ENCODE measurements at places on chromosomes 5 and 9.

DNA sequence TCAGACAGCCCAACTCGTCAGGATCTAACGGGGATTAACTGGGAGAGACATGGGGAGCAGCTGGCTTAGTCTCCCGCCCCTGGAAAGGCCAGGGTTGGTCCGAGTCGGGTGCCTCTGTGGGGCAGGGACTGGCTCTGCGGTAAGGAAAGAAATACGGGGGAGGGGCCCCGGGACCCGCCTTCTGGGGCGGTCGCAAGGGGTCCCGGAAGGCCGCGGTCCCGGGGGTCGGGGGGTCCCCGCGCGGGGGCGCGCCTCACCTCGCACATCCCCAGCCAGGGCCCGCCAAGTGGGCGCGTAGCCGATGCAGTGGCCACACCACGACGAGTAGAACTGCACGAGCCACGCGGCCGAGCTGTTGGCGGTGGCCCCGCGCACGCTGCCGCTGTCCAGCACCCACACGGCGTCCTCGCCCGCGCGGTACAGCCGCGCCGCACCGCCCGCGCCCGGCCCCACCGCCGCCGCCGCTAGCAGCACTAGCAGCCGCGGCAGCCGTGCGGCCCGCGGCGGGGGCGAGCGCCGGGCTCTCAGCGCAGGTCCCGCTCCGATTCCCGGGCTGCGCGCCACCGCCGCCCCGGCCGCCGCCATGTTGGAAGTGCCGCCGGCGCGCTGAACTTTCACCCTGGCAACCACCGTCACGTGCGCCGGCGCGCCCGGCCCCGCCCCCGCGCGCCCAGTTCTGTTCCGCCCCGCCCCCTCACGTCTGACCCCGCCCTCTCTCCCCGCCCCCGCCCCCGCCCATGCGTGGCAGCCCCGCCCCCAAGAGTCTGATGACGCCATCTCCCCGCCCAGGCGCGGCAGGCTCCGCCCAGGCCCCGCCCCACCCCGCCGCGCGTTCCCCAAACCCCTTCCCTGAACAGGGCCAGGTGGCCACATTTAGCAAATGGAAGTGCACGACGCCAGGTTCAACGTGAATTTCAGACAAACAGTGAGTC, at the start of gene QSOX2:
QSOX2 (minus strand) TSS at position 594 of the 932 bp plus-strand sequence; CDS start at position 585, 9 bp downstream.
- DNase-seq, result peak; percentile 81

GRCh38 chr9:2053883-2054845, 39.0 kb downstream of the SMARCA2 start:
- peak; percentile 76 for DNase-seq

GRCh38 chr5:76473661-76474060, 70.6 kb downstream of the IQGAP2 start:
- DNase-seq, result no peak

DNA sequence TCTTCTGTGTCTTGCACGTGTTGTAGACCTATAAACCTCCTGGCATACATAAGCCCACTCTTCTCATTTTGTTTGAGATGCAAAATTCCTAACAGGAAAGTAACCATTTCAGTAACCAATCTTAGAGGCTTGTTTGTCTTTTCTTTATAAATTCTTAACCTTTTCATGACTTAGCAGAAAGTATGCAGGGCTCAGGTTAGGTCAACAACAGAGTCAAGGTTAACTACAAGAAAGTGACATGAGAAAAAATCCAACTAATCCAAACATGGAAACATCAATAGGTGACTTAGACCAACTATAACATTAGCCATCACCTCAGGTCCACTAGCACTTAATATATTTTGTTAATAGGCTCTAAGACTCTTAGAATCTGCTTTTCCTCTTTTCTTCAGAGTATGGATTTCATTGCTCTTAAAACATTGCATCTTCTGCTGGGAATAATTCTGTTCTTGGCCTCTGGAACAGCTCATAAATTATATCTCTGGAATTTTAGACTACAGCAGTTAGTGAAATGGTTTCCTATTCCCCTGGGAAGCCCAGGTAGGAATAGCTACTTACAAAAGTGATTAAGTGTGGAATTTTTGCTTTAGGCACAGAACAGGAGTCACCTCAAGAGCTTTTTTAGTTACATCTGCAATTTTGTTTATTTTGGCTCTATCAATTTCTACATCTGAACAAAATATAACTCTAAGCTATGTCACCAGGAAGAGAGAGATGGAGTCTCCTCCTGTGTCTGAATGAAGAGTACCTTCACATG, 155.3 kb upstream of the ANKRD55 start:
- DNase-seq, result no peak

- no peak for DNase-seq
Observed at GRCh38 chr9:134130503-134131375, 5.1 kb upstream of the WDR5 start.

DNA sequence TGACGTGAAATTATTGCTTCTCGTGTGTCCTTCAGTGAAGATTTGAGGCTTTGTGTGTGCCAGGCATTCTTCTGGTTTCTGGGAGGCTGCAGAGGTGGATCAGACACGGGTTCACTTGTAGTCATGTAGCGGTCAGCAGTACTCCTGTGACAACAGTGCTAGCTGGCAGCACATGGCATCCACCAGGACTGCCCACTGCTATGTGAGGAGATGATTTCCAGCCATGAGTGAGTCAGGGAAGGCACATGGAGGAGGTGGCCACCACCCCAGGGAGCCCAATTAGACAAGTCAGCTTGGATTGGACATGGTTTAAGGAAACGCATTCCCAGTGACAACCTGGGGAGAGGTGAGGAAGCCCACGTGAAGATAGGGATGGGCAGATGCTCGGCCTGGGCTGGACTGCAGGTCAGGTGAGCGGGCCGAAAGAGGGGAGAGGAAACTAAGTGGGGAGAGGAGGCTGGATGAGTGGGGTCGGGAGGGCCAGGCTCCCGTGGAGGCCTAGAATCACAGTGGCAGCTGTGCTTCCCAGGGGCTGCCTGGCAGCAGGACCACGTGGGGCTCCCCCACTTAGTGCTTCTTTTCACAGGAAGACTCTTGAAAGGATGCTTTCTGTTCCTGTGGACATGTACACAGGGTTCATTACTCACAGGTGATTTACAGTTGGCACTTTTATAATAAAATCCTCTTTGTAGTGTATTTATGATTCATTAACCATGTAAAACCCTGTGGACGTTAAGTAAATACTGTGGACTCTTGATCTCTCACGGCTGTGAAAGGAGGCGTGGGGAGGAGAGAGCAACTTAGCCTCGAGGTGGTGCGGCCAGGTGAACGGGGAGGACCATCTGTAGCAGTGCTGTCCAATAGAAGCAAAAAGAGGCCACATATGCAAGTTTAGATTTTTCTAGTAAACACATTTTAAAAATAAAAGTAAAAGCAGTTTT, 80.0 kb upstream of the OTULINL start:
- DNase-seq, result no peak

DNA sequence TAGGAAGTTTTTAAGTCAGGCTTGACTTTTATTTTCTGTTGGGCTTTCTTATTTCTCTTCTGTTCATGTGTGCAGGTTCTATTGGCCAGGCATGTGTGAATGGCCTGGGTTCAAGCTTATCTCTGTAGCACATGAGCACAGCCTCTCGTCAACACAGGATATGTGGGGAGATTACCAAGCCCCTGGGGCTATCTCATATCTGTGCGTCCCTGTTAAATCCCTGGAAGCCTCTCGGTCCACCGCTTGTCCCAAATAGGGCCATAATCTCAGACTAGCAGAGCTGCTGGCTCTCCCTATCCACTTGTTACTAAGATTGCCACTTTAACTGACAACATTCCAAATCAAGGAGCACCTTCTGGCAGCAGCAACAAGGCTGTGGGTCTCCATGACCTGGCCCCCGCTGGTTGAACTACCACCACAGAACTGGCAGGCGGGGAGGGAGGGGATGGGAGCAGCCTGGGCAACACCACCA, 28.4 kb upstream of the EBF1 start:
- no peak for DNase-seq

DNA sequence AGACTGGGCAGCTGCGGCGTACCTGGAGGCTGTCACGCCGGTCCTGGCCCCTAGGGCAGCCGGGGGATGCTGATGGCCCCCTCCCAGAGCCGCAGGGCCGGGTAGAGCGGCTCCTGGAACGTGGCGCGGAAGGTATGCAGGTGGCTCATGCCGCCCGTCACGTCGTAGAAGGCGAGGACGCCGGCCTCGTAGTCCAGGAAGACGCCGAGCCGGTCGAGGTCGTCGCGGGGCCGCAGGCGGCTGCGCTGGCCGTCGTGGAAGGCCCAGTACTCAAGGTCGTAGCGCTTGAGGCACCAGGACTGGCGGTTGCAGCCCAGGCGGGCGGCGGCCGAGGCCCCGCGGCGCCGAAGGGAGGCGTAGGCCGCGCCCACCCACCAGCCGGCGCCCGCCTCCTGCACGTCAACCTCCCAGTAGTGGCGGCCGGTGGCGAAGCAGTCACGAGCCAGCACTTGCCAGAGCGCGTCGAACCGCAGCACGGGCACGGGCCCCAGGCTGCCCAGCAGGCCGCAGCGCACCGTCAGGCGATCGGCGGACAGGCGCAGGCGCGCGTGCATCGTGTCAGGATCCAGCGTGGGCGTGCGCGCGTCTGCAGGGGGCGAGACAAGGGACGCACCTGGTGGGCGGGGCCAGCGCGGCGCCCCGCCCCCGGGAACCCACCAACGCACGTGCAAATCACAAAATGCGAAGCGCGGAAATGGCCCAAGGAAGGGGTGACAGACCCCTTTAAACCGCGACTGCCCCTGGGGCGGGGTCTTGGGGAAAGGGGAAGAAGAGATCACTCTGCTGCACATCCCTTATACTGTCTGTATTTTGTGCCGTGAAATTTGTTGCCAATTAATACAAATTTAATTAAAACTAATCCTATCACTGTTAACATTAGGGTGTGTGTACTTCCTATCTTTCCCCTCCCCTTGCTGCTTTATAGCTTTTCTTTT, 31.2 kb downstream of the NANS start:
- peak; percentile 77 for DNase-seq

DNA sequence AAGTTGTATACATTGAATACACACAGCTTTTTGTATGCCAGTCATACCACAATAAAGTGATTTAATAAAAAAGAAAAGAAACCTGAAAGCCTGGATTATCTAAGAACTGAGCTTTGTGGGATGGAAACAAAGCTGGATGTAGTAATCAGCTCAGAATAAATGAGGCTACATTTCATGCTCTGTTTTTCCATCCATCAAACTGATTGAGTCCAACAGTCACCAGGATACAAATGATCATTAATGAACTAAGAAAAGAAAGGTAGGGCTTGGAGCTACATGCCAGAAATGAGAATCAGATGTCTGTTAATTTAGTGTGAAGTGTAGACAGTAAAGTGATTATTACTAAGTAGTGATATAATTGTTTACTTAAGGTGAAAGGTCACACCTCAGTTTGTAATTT, 109.8 kb upstream of the TARS1 start:
- DNase-seq, result no peak

- DNase-seq, result no peak
Observed at GRCh38 chr9:18138656-18139055, 335.3 kb upstream of the ADAMTSL1 start.

GRCh38 chr5:92641031-92641962, 939.7 kb downstream of the NR2F1-AS1 start:
- no peak for DNase-seq

- no peak for DNase-seq
Observed at GRCh38 chr5:41374631-41375030, 135.8 kb downstream of the PLCXD3 start.

DNA sequence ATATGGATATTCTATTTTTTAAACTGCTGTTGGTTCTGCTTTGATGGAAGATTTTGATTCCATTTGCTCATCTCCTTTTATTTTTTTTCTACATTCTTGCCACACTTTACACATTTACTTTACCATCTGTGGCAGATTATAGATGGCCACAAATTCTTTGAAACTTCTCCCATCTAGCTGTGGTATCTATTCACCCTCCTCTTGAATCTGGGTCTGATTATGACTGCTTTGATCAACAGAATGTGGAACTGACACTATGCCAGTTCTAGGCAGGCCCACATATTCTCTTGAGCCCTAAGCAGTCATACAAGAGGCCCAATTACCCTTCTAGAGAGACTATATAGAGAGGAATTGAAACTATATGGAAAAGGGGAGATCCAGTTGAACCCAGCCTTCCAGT, 439.0 kb upstream of the PTGER4 start:
- DNase-seq, result no peak

- no peak for DNase-seq
Observed at GRCh38 chr5:68818057-68818695, 275.6 kb upstream of the SLC30A5 start.

DNA sequence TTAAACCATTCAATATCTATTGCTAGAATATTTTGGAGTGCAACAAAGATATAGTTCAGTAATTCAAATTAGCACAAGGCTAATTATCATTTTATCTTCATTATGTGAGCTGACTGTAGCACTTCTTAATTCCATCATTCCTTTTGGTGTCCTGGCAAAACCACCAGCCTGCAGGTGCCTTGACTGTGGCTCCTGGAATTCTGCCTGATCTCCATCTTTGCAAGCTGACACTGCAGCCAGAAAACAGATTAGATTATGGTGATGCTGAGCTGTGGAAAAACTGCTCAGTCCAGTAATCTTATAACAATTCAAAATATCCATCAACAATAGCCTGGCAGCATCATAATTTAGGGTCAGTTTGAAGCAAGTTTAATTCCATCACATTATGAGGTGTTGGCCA, 919.5 kb downstream of the DTWD2 start:
- DNase-seq, result no peak
